ENCODE measurements at places on chromosomes 16 and 17.
A peak's percentile ranks its signal among the peaks of the same experiment; 100 is the strongest.

GRCh38 chr16:88543230-88543813, 26.9 kb upstream of the ZC3H18 start:
- no peak for DNase-seq

DNA sequence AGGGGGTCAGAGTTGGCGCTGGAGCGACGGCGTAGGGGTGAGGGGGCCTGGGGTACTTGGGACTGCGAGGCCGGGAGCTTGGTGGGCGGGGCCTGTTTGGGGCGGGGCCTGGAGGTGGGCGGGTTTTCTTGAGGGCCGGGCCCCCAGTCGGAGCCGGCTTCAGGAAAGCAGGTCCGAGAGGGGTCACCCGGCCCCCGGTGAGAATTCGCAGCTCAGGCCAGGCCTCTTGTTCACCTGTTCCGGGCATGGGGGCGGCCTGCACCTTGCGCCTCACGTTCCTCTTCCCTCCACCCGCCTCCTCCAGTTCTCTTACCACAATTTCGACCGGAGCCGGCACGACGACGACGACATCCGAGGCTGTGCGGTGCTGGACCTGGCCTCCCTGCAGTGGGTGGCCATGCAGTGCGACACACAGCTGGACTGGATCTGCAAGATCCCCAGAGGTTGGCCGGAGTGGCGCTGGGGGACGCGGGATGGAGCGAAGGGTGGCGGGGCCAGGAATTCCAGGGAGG, 52.5 kb downstream of the MRC2 start:
- DNase-seq, result no peak

DNA sequence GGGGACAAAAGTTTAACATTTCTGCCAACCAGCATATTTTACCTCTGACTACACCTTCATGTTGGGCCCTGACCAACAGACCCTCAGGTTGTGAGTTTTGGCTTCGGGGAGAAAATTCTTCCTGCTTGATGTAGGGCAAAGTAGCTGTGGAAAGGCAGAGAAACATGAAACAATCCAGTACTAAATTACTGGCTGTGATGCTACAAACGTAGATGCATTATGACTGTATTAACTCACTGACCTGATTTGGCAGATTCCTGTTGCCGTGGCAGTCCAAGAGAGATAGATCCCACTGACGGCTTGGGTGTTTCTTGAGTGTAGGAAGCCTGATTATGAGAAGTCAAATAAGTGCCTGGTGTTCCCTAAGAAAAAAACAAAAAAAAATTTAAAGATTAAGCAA, 80.7 kb downstream of the TTC19 start:
- DNase-seq, result no peak

- no peak for DNase-seq
Measured at GRCh38 chr16:65919145-65919985, 447.1 kb upstream of the CDH5 start.

GRCh38 chr17:41553987-41554680, 17.7 kb downstream of the KRT9 start:
- DNase-seq, result no peak

DNA sequence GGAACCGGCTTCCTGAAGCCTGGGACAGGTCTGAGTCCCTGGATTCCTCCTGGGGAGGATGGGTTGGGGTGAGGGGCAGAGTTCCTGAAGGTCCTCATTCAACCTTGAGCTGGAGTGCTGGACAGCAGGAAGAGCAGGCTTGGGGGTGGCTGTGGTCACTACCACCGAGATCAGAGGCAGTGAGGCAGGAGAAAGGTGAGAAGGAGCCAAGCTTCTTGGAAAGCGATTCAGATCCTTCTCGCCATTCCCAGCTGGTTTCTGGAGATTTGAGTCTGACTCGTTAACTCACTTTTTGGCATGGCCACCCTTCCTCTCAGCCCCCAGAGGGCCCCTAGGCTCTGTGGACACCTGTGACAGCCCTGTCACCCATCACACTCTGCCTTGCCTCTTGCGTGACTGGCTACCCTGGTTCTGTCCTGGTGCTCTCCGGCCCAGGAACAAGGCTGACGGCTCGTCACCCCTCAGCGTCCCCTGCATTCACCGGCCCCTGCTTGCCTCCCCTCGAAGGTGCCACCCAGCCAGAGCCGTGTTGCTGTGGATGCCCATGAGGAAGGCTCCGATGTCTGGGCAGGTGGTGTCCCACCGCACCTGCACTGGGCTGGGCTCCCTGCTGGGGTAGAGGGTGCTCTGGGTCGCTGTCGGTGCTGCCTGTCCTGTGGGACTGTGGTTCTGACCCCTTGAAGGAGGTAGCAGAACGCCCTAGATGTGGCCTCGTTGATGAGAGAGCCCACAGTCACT, 9.7 kb upstream of the TIMP2 start:
- DNase-seq, result no peak

DNA sequence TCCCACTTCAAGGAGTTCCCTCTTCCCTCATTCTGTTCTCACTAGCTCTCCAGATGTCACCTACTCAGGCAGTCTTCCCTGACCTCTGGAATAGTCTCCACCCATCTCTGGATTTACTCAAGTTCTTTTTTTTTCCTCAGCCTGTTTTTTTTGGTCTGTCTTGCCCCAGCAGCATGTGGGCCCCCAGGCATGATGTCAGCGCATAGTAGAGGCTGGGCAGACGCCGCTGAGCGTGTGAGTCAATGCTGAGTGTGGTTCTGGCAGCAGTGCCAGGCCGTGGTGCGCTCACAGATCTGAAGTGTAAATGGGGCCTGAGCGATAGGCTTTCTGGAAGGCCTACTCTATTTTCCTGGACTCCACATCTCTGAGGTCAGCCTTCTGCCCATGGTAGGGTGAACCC, 2.7 kb upstream of the KCNJ18 start:
- no peak for DNase-seq

GRCh38 chr16:67857547-67858233, 10.2 kb upstream of the CENPT start:
- DNase-seq, result peak; percentile 32

DNA sequence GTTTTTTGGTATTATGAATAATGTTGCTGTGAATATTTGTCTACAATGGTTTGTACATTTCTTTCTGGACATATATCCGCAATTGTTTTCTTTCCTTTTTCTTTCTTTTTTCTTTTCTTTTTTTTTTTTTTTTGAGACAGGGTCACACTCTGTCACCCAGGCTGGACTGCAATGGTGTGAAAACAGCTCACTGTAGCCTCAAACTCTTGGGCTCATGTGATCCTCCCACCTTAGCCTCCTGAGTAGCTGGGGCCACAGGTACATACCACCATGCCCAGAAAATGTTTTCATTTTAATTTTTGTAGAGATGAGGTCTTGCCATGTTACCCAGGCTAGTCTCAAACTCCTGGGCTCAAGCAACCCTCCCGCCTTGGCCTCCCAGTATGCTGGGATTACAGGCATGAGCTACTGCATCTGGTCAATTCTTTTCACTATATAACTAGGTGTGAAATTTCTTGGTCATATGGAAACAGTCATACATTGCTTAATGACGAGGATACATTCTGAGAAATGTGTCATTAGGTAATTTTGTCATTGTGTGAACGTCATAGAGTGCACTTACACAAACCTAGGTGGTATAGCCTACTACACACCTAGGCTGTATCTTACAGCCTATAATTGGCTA, 15.2 kb downstream of the IL21R start:
- DNase-seq, result peak; percentile 64

- peak; percentile 38 for DNase-seq
Measured at GRCh38 chr17:75773121-75773807, 8.3 kb upstream of the GALK1 start.

GRCh38 chr17:55121268-55121667, 143.5 kb upstream of the HLF start:
- no peak for DNase-seq

DNA sequence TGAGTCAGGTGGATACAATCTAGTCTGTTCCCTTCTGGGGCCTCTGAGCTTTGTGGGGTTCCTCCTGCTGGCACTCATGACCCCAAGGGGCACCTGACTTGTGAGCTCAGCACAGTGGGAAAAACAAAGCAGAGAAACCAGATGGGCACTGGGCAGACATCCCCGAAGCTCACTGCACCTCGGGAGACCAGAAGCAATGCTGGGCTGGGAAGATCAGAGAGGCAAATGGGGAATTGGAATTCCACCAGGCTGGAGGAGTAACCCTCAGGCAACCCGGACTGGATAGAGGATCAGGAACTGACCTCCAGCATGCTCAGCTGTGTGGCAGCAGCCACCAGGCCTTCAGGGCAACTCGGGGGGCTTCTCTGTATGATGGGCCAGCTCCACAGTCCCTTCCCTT, 50.3 kb downstream of the ABCC12 start:
- no peak for DNase-seq

GRCh38 chr17:14033166-14033565, 36.1 kb upstream of the COX10 start:
- no peak for DNase-seq

- no peak for DNase-seq
Measured at GRCh38 chr17:46935658-46936266, 12.8 kb downstream of the GOSR2 start.

GRCh38 chr16:49558451-49558850, 184.8 kb downstream of the C16orf78 start:
- no peak for DNase-seq

All from activated T-cell treated with anti-CD3 and anti-CD28 coated beads, Interleukin-2, amount 50 U/mL, for 72 hours (primary cell).